ENCODE measurements at places on chromosomes 5 and 9. TPM values are rescaled to one million over a fixed set of nuclear protein-coding genes. Genes with fewer than 3 reads are reported as not detected.

IL7R gene
- total RNA-seq, result 1,319 TPM

FRMD3 gene
- 0.74 TPM for total RNA-seq

AK1 gene
- 52.2 TPM for total RNA-seq

TMOD1 gene
- 0.96 TPM for total RNA-seq

PIK3R1 gene
- 91.4 TPM for total RNA-seq

DNA sequence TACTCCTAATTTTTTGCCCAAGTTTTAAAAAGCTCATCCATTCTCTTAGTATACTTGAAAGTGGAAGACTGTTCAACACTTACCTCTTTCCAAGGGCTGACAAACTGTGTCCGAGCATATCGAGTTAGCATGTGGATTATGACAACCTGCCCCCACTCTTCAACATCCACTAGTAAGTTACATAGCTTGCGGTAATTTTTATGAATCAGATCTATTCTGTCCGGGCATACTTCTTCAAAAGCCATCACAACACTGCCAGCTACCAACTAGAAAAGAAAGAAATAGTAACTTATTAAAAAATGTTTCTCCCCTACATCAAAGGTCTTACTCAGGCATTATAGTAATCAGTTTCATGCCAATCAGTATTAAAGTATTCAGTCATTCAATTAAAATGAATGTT lies 78.5 kb downstream of the AP3B1 start:
- no peak for DNase-seq

- DNase-seq, result peak; percentile 66
Measured at GRCh38 chr9:89597711-89598362, 7.0 kb upstream of the GADD45G start.

- no peak for DNase-seq
Measured at GRCh38 chr9:124843456-124844034, 9.7 kb upstream of the WDR38 start.
